Suppressor macrophage (primary cell): ENCODE measurements at places on chromosomes 13 and 19.

GRCh38 chr13:88246239-88246638, 575.1 kb downstream of the SLITRK5 start:
- no peak for DNase-seq

- no peak for DNase-seq
Observed at GRCh38 chr19:14002571-14003250, 3.4 kb downstream of the RFX1 start.

DNA sequence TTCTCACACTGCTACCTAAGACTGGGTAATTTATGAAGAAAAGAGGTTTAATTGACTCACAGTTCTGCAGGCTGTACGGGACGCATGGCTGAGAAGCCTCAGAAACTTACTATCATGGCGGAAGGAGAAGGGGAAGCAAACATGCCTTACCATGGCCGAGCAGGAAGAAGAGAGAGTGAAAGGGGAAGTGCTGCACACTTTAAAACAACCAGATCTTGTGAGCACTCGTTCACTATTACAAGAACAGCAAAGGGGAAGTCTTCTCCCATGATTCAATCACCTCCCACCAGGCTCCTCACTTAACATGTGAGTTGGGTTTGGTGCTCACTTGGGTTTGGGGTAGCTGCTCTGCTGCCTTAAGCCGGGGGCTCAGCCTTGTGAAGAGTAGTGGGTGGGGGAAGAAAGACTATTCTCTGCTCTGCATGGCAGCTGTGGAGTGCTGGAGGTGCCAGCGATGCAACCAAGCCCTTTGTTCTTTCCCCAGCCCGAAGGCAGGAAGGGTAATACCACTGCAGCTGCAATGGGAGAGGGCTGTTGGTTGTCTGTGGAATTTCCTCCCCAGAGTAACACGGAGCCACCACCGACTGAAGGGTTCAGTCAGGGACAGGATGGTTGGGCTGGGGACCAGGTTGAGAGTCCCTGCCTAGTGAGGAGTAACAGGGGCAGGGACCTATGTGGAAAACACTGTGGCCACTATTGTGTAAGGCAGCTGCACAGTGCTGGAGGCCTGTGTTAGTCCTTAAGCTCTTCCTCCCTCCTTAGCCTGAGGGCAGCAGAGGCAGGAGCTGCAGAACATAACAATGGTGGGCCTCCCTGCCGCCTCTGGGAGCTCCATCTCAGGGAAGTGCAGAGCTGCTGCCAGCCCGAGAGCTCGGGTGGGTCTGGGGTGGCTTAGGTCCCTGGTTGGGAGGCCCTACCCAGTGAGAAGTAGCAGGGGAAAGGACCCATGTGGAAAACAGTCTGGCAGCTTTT, 1262.5 kb downstream of the EFNB2 start:
- DNase-seq, result peak; percentile 89

- peak; percentile 83 for DNase-seq
Observed at GRCh38 chr19:44653977-44654774, 10.5 kb downstream of the PVR start.

GRCh38 chr13:113129921-113130750, 7.5 kb downstream of the F10 start:
- peak; percentile 48 for DNase-seq

DNA sequence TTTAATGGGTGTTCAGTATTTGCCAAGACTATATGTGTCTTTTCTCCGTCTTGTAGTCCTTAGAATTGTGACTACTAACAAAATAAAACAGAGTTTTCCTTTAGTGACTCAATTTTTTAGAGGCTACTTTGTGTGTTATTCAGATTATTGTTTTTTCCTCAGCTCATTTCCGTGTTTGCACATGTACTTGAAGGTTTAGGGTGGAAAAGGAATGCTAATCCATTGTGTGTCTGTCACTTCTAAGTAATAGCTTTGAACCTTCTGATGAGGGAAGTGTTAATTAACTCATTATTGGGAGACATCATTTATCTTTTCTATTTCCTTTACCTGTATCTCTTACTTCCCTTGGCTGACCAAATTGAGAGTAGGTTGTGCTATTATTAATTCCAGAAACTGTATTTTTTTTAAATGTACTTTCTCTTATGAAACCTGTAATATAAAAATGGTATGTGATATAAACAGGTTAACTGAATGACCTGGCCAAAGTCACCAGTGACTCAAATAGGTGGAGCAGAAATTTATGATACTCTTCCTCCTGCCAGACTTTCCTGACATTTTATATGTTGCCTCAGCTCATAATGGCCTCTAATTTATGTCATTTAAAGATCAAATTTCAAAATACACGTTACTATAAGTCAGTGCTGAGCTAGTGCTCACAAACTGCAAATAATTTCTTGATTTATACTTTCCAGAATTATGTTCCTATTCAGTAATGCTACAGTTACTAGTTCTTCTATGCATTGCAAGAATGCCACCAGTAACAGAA, 88.8 kb downstream of the LMO7 start:
- no peak for DNase-seq

DNA sequence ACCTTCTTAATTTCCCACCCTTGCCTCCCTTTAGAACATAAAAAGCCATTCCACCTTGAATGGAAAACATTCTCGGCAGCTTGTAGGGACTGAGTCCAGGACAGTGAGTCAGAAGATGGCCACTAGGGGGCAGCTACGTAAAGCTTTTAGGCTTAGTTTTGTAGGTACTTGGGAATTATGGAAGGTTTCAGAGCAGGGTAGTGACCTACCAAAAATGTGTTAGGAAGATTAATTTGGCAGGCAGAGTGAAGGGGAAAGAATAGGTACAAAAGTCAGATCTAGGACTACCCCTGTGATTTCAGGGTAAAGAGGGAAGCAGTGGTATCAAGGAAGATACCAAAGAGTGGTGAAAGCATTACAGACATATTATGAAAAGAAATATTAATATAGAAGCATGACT, 198.4 kb downstream of the NDFIP2 start:
- DNase-seq, result peak; percentile 88

DNA sequence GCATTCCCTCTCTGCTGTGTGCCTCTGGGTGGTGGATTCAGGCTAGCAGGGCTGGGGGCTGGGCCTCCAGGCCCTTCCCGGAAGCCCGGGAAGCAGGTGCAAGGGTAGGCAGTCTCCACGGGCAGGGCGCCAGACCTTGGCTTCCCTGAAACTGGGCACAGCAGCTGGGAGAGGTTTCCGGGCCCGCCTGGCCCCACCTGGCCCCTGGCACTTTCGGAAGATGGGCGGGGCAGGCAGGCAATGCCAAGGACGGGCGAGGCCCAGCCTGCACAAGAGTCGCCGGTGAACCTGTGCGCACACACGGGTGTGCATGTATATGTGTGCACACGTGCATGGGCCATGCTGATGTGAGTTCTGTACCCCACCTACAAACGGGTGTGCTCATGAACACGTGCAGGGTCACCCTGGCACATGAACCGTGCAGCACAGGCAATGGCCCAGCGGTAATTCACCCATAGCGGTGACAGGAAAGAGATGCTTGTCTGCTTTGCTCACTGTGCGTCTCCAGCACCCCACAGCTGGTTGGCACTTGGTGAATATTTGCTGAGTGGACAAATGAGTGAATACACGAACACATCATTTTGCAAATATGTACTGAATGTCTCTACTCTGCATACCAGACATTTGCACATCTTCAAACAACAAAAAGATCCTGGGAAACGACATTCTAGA, 15.3 kb downstream of the GADD45B start:
- DNase-seq, result no peak

- DNase-seq, result no peak
Observed at GRCh38 chr19:32469795-32470194, 64.2 kb downstream of the DPY19L3 start.

DNA sequence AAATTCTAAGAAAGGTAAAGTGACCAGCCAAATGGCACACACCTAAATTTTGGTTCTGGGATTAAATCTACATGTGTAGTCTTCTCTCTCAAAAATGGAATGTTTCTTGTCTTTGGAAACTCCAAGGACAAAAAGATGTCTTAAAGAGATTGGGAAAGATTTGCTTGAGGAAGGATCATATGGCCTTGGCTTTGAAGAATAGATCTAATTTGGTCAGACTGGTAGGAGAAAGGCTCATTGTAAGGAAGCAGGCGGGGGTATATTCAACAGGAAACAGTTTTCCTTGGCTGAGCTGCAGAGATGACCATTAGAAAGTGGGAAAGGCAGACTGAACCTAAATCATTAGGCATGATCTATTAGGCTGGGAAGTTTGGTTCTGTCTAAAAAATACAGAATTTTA, 365.3 kb downstream of the DCT start:
- no peak for DNase-seq
